Tibial nerve (tissue), 4 donors: ENCODE measurements at places on chromosomes 6 and 20. TPM values are rescaled to one million over a fixed set of nuclear protein-coding genes. Genes with fewer than 3 reads are reported as not detected.

DNA sequence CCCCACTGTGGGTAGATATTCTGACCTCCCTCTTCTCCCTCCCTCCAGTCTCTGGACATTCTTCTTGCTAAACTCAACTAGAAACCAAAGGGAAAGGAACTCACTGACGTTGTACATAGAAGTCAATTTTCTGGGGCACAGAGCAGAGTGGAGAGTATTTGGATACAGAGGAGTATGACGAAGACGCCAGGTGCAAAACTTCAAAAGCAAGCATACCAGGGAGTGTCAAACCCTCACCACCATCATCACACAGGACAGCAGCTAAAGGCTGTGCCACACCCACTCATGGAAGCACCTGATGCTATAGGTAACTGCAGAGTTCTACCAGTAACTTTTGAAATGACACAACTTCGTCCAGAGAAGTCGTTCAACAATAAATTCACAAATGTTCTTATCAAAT lies 64.8 kb downstream of the FYN start:
- DNase-seq: no peak

GRCh38 chr6:4804095-4804494 lies 27.9 kb downstream of the CDYL start:
- no peak for DNase-seq

DNA sequence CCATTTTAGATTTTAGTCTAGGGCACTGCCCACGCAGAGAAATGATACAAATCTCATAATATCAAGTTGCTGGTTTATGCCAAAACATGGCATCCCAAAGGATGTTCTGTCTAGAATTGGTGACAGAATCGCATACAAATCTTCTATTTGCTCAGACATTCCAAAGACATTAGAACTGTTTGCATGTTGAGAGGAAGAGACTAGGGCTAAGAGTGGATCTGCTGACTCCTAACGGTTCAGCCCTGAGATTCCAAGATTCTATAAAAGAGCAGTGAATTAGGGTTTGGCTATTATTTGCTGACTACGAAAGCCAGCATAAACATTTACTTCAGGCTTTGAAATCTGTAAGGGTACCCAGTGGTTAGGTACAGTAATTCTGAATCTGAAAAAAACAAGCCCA lies 3.6 kb downstream of the EPB41L2 start:
- DNase-seq: no peak

- DNase-seq: no peak
These were observed 19.2 kb downstream of the JAG1 start for GRCh38 chr20:10654630-10655029.

Gene MTFR2
- 4.7 TPM for total RNA-seq

Gene ATP6V1G2
- total RNA-seq: 0.60 TPM
